ENCODE measurements at places on chromosomes 13 and 19. TPM values are rescaled to one million over a fixed set of nuclear protein-coding genes. Genes with fewer than 3 reads are reported as not detected.

The BRCA2 gene
- 5.4 TPM for total RNA-seq

The ADGRE1 gene
- total RNA-seq, result 0.20 TPM

The APOC4 gene
- total RNA-seq, result not detected

The ZNF134 gene
- total RNA-seq, result 15.0 TPM

The DIAPH3 gene
- total RNA-seq, result 0.30 TPM

DNA sequence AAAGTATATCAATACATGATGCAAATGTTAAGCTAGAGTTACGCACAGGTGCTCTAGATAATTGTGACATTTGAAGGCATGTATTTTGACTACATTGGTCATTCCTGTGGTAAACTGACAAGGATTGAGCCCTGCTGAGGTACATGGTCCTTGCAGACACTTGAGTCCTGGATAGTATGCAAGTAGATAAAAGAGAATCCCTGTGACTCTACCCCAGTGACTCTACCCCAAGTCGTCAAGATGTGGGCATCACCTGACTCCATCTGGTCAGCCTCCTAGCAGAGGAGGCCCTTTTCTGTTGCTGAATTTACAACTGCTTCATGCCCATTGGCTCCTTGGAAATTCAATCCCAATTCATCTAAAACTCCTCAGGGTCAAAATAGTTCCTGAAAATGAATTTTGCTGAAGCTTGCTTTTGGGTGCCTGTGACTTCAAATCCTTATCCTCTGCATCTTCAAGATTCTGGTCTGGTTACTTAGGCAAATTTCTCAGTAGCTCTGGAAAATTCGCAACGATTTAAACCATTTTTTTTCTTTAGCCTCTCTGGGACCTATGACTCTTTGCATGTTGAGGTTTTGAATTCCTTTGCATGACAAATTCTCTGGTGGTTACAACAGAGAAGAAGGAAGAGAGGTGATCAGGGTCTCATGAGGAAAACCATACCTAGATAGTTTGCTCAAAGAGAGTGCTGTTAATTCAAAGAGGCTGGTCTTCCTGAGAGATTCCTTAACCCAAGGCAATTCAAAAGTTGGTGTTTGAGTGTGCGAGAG lies 422.1 kb downstream of the FGF9 start:
- no peak for DNase-seq

GRCh38 chr19:12757544-12758274 lies 6.1 kb downstream of the BEST2 start:
- no peak for DNase-seq

GRCh38 chr13:100459747-100460146 lies 128.8 kb downstream of the GGACT start:
- DNase-seq, result no peak

DNA sequence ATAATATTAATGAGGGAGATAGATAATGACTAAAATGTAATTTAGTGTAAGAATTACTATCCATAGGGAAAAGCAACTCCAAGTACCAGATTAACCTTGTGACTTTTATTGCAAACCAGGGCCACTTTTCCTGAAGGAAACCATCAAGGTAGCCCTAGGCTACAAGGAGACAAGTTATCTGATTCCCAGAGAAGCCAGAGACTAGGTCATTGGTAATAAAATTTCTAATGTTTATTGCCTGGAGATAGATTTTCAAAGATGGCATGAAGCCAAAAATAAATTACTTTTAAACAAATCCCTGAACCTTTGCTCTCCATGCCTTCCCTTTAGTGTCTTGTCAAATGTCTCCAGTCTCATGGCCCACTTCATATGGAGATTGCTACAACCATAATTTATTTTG lies 610.1 kb upstream of the SLC10A2 start:
- DNase-seq, result no peak

Data from tibial nerve (tissue), 4 donors.